H54 (cell line): ENCODE measurements at places on chromosomes 6 and 20.
A peak's percentile ranks its signal among the peaks of the same experiment; 100 is the strongest.

DNA sequence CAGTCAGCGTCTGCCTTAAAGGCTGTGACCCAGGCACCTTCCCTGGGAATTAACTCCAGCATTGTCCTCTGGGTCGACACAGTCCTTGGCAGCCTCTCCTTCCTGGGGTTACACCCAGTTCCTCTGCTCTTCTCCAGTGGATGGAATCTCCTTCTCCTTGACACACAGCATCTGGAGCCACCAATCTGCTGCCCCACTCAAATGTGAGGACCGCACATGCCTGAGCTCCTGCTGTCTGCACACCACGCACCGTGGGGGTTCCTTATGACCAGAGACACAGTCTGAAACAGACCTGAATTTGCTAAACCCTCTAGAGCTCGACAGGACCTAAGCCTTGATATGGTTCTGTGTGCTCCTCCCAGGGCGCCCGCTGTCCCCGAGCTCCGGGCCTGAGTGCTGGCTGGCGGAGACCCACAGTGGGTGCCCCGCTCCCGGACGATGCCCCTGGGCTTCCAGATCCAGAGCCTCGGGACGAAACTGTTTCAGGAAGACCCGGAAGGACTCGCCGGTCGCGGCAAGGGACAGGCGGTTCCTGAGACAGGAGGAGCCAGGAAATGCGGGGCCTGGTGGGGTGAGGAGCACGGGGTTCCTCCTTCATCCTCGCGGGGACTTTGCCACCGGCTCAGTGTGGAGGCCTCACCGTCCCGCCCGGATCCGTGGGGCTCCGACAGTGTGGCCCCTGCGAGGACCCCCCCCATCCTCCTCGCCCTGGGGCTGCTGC lies 2.5 kb upstream of the RAET1G start:
- no peak for DNase-seq

DNA sequence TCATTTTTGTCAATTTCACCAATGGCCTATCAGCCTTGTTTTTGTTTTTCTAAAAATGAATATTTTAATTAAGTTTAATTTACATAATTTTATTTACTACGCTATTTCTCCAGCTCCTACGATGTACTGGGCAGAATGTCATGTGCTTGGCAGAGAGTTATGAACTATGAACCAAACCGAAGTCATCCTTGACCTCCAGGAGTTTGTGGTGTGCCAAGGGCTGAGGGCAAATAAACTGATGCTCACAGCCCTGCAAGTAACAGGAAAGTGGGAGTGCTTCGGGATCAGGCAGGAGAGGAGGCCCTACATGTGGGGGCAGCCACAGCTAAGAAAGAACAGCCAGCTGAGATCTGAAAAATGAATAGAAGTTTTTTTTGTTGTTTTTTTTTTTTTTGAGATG lies 38.6 kb downstream of the ZNF217 start:
- DNase-seq: no peak

GRCh38 chr6:97141756-97142155 lies 141.3 kb downstream of the MMS22L start:
- DNase-seq: no peak

DNA sequence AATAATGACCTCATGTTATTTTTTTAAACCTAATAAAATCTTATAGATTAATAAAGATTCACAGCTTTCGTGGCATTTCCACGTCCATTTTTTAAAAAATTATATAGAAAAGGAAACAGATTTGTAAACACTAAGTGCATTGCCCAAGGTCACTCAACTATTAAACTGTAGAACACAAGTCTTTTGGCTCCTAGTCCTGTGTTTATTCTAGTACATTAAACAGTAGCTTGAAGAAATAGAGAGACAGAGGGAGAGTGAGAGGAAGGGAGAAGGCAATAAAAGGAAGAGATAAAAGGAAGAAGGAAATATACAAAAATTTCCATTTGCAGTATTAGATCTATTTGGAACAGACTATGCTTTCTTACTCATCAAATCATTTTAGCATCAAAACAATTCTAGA lies 586.7 kb upstream of the CITED2 start:
- no peak for DNase-seq

DNA sequence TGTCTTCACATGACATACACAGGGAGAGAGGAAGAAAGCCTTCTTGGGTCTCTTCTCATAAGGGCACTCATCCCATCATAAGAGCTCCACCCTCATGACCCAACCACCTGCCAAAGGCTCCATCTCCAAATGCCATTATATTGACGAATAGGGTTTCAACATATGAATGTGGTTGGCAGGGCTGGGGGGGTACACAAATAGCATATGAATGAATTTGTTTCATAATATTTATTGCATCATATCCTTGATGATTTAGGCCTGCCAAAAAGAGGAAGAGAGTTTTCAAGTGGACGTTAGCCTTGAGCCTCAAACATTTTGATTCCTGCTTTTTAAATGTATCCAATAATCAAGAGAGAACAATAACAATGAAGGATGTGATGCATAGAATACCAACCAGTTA lies 26.2 kb upstream of the OPRM1 start:
- DNase-seq: no peak

DNA sequence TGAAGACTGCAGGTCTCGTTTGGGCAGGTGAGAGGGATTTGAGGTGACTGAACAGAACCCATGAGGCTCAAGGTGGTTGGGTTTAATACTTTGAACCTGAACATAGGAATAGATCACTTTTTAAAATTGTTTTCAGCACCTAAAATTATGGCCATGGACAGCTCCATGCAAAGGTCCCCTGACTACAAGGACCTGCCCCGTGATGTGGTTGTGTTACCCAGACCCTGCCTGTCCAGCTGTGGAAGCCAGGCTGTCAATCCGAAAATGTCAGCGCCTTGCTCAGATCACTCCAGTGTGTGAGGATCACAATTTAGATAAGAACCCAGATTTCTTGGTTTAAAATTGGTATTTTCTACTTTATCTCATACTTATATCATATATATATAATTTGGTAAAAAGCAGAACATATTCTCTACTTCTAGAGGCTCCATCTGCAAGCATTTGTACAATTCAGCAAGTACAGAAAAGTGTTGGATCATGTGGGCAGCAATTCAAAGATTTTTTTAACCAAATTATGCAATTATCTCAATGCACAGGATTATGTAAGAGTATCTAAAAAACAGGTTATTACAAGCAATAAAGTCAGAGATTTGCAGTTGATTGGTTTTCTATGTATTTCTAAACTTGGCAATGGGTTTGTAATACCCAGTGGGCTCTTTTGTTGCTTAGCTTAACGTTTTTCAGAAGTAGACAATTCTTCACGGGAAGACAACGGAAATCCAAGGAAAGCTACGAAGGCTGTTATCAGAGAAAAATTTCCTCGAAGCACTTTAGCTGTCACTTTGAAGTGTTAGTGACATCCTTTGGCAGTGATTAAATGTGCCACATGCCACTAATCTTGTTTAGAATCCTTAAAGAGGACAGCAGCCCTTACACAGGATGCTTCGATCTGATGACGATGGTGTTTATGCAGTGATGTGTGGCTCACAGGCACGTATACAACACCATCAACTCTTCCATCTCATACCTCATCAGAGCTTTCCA lies 24.1 kb upstream of the RPS6KA2 start:
- no peak for DNase-seq

DNA sequence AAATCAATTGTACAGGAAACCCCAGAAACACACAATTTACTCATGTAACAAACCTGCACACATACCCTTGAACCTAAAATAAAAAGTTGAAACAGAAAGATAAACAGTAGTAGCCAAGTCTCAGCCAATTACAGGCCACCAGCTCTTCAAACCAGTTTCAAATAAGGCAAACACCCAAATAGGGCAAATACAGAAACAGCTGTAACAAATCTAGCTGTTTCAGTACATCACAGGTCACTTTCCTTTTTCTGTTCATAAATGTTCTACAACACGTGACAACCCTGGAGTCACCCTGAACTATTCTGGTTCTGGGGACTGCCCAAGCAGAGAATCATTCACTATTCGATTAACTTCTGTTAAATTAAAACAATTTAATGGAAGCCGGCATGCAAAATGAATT lies 329.0 kb downstream of the GJA1 start:
- no peak for DNase-seq

DNA sequence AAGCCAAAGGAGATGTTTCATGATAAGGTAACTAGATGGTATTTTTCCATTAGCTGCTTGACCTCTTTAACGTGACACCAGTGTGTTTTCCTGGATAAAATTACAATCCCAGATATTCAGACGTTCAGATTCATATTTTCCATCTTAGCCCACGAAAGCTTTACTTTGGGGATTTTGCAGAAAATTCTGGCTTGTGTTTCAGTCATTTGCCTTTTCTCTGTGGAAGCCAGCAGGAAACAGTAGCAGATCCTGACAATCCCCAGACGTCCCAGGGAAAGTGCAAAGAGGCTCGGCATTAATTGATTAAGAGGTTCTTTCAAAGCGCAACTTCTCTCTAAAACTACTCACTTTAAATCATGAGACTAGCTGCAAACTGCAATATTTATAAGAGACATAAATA lies 243.6 kb downstream of the UST start:
- DNase-seq: no peak

DNA sequence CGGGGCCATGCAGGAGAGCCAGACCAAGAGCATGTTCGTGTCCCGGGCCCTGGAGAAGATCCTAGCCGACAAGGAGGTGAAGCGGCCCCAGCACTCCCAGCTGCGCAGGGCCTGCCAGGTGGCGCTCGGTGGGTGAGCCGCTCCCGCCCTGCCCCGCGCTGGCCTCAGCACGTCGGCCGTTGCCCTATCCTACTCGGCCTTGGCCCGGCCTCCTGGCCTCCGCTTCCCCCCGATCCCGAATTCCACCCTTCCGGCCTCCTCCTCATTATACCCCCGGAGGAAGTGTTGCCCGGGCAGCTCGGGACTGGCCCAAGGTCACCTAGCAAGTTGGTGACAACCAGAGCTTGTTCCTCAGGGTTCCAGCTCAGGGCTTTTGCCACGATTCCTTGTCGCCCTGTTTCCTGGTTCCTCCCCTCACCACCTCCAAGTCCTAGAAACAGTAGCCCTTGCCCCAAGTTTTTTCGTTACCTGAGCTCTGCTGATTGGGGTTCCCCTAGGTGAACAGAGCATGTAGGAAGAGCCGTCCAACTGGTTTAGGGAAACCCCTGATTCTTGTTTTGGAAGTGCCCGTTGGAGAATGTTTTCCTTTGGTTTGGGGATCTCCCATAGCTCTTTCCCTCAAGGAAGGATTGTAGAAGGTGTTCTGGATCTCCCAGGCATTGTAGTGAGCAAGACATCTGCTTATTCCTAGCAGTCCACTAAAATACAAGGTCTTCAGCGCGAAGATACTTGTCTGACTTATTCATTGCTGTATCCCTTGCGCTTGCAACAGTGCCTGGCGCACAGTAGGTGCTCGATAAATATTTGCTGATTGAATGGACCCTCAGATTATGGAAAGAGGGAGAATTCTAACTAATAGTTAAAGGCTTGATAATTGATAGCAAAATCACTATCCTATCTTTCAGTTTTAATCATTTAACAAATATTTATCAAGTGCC lies 641 bp downstream of the ARFGEF2 start:
- DNase-seq: peak; percentile 61

GRCh38 chr6:63346217-63346835 lies 26.5 kb upstream of the LGSN start:
- DNase-seq: no peak

DNA sequence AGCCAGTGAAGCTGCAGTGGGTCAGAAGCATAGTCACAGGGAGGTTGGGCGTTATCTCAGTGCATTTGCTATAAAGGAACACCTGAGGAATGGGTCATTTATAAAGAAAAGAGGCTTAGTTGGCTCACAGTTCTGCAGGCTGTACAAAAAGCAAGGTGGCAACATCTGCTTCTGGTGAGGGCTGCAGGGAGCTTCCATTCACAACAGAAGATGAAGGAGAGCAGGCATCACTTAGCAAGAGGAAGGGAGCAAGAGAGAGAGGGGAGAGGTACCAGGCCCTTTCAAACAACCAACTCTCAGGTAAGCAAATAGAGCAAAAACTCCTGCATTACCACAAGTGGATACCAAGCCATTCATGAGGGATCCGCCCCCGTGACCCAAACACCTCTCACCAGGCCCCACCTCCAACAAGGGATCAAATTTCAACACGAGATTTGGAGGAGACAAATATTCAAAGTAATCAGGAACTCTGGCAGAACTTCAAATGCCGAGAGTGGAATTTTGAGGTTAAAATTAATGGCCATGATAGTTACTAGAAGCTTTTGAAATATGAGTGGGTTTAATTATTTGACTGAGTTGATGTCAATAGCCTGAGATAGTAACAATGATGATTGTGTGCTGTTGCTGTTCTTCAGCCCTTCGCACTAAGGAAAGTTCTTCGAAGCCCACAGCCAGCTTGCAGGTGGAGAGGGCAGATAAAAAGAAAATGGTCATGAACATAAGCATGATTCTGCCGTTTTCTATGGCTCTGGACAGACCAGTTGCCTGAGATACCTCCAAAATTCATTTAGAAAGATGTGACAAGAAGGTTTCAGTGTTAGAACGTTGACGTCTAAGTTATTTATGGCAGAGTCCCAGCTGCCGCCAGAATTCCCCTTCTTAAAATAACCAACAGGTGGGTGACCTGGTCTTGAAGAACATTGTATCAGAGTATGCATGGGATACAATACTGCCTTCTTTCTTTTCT lies 55.3 kb upstream of the ADTRP start:
- no peak for DNase-seq

GRCh38 chr6:34556493-34556892 lies 364 bp upstream of the SPDEF start:
- no peak for DNase-seq

- no peak for DNase-seq
Observed at GRCh38 chr20:40464731-40465208, 224.3 kb downstream of the MAFB start.

DNA sequence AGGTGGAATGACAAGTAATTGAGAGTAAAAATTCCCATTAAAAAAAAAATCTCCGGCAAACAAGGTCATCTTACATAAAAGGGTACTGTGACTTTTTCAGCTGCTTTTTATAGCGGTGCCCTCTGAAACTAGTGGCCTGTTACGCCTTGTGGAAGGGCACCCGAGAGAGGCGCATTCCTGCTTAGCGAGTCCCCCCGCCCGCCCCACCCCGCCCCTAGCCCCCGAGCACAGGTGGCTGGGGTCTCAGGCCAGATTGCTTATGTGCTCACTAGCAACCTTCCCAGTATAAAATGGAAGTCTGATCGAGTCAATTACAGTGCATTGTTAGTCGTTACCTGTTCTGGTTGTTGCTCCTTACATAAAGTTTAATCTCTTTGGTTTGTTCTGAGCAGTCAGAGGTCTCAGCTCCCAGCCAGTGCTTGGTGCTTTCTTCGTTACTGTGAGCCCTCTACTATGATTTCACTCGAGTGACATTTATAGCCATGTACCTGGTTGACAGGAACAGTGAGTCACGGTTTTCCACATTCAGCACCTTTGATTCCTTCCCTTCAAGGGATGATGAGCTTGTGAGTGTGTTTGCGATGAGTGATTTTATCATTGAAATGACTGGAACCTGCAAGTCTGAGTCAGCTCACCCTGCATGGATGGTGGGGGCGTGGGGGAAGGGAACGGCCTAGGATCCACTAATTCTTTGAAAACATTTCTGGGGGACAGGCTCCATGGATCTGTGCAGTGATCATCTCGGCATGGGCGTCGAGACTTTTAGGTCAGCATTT lies 47.6 kb downstream of the ZDHHC14 start:
- DNase-seq: no peak

- DNase-seq: no peak
Observed at GRCh38 chr6:154440022-154440421, 70.5 kb downstream of the CNKSR3 start.

- DNase-seq: no peak
Observed at GRCh38 chr6:33323623-33323948, 6.0 kb upstream of the ZBTB22 start.

GRCh38 chr6:13474360-13474759 lies 13.0 kb downstream of the GFOD1 start:
- DNase-seq: no peak

- no peak for DNase-seq
Observed at GRCh38 chr6:157755032-157755745, 67.9 kb upstream of the SNX9 start.
